ENCODE measurements at places on chromosomes 11 and 22. TPM values are rescaled to one million over a fixed set of nuclear protein-coding genes. Genes with fewer than 3 reads are reported as not detected.

GRCh38 chr11:66476173-66476840 lies 3.9 kb upstream of the DPP3 start:
- H3K4me1 ChIP-seq = peaks cover 15% of the 10 kb centered on the region
- H3K36me3 ChIP-seq = no peaks in the 10 kb centered on the region
- no peak for DNase-seq
- H3K27me3 ChIP-seq = no peaks in the 10 kb centered on the region
- no peak overlapping the region for H3K4me3 ChIP-seq

GRCh38 chr11:120399307-120399706 lies 63.1 kb downstream of the ARHGEF12 start:
- H3K36me3 ChIP-seq = no peaks in the 10 kb centered on the region
- H3K4me1 ChIP-seq = no peaks in the 10 kb centered on the region
- H3K4me3 ChIP-seq = no peak overlapping the region
- H3K27me3 ChIP-seq = peaks cover 35% of the 10 kb centered on the region
- no peak for DNase-seq

Gene ST14
- total RNA-seq = 0.51 TPM

Gene BAIAP2L2
- total RNA-seq = 1.6 TPM

Gene TYR
- not detected for total RNA-seq

Gene SHISAL1
- total RNA-seq = not detected

GRCh38 chr11:36447947-36448346 lies 62.1 kb downstream of the TRAF6 start:
- no peak overlapping the region for H3K27ac ChIP-seq
- H3K4me1 ChIP-seq = peaks cover 23% of the 10 kb centered on the region
- H3K27me3 ChIP-seq = peaks cover 10% of the 10 kb centered on the region
- no peak for DNase-seq
- H3K4me3 ChIP-seq = no peak overlapping the region

DNA sequence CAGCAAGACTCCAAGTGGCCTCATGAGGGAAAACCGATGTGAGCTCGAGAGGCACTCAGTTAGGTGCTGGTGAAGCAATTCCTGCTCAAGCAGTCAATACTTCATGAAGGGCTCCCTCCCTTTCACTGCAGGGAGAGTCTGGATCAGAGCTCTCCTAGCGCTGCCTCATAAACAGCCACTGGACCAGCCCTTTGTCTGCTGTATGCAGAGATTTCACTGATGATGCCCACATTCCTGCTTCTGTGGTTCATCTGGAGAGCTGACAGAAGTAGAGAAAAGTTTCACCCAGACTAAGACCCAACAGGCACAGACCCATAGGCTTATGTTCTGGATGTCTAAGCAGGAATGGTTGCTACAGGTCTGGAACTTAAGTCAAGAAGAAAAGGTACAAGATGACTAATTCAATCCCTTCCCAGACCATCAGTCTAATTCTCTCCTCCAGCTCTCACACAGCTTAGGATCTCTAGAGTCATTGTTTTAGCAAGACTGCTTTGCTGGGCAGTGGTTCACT lies 4.0 kb downstream of the UCP2 start:
- no peak for DNase-seq
- no peaks in the 10 kb centered on the region for H3K27me3 ChIP-seq
- H3K4me1 ChIP-seq = peaks cover 48% of the 10 kb centered on the region

Gene SHISA8
- not detected for total RNA-seq

GRCh38 chr11:33553486-33553885 lies 147.1 kb downstream of the C11orf91 start:
- no peak overlapping the region for H3K4me3 ChIP-seq
- peaks cover 1% of the 10 kb centered on the region for H3K4me1 ChIP-seq
- no peak for DNase-seq
- H3K27me3 ChIP-seq = peaks cover 13% of the 10 kb centered on the region
- no peaks in the 10 kb centered on the region for H3K36me3 ChIP-seq

Gene P2RY6
- not detected for total RNA-seq

DNA sequence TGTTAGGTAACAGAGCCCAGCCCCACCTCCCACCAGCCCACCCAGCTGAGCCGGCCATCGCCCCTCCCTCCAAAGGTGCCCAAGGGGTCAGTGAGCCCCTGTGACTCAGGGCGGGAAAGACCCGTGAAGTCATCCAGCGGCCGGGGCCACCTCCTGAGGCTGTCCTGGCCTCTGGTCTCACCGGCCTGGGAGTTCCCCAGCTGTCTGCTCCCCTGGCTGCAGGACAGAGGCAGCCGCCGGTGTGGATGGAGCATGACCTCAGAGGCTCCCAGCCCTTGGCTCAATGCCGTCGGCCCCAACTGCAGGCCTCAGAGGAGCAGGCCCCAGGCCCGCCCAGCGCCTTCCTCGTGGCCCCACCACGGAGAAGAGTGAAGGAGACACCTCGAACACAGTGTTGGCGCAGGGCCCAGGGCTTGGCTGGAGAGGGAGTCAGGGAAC lies 28.7 kb downstream of the RPL3 start:
- H3K4me1 ChIP-seq = peaks cover 3% of the 10 kb centered on the region
- no peaks in the 10 kb centered on the region for H3K36me3 ChIP-seq
- no peak overlapping the region for H3K27ac ChIP-seq
- H3K27me3 ChIP-seq = peaks cover 9% of the 10 kb centered on the region

- no peaks in the 10 kb centered on the region for H3K36me3 ChIP-seq
- no peaks in the 10 kb centered on the region for H3K27me3 ChIP-seq
- no peak for DNase-seq
- no peak overlapping the region for H3K27ac ChIP-seq
- no peak overlapping the region for H3K4me3 ChIP-seq
These were observed 156.4 kb downstream of the TTC17 start for GRCh38 chr11:43515090-43515489.

Gene DLG2
- 2.6 TPM for total RNA-seq

GRCh38 chr22:28419919-28420318 lies 259.7 kb downstream of the TTC28 start:
- no peak overlapping the region for H3K4me3 ChIP-seq
- no peak for DNase-seq
- no peak overlapping the region for H3K27ac ChIP-seq
- H3K27me3 ChIP-seq = peaks cover 8% of the 10 kb centered on the region
- no peaks in the 10 kb centered on the region for H3K4me1 ChIP-seq

GRCh38 chr22:25090225-25090890 lies 109.3 kb upstream of the CRYBB3 start:
- H3K4me1 ChIP-seq = peaks cover 13% of the 10 kb centered on the region
- H3K4me3 ChIP-seq = no peak overlapping the region
- H3K27ac ChIP-seq = no peak overlapping the region
- no peaks in the 10 kb centered on the region for H3K27me3 ChIP-seq

- no peaks in the 10 kb centered on the region for H3K27me3 ChIP-seq
- H3K36me3 ChIP-seq = no peaks in the 10 kb centered on the region
- no peak overlapping the region for H3K27ac ChIP-seq
- DNase-seq = no peak
- H3K4me3 ChIP-seq = no peak overlapping the region
- H3K4me1 ChIP-seq = no peaks in the 10 kb centered on the region
These were observed 1295.0 kb downstream of the JRKL start for GRCh38 chr11:97684486-97685439.

Gene C11orf52
- not detected for total RNA-seq

DNA sequence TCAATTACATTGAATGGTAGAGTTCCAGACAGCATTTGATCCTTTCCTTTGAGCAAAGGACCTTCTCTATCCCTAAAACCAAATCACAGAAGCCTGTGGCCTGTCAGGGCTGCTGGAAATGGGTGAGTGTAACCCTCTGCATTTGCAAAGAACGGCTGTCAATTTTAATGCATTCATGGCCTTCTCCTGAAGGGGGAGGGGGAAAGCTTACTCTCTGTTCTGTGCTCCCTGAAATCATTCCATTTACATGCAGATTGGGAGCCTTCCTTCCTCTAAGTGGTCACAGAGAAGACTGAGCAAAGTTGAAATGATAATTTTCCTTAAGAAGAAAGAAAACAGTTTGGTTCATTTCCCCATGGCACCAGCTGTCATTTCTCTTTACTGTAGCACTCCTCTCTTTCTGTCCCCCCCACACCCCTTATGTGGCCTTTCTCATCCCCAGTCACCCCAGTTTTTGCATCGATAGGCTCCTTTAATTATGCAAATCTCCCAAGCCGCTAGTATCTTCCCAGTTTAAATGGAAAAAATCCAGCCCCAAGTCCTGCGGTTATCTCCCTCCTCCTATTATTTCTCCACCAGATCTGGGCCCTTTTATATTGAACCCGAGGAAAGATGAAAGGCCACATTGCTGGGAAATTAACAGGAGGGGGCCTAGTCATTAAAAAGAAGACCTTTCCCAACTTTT lies 109.4 kb upstream of the KIRREL3 start:
- H3K36me3 ChIP-seq = no peaks in the 10 kb centered on the region
- no peak overlapping the region for H3K4me3 ChIP-seq
- DNase-seq = no peak
- no peak overlapping the region for H3K27ac ChIP-seq
- H3K4me1 ChIP-seq = no peaks in the 10 kb centered on the region
- H3K27me3 ChIP-seq = no peaks in the 10 kb centered on the region

Gene ART1
- not detected for total RNA-seq

DNA sequence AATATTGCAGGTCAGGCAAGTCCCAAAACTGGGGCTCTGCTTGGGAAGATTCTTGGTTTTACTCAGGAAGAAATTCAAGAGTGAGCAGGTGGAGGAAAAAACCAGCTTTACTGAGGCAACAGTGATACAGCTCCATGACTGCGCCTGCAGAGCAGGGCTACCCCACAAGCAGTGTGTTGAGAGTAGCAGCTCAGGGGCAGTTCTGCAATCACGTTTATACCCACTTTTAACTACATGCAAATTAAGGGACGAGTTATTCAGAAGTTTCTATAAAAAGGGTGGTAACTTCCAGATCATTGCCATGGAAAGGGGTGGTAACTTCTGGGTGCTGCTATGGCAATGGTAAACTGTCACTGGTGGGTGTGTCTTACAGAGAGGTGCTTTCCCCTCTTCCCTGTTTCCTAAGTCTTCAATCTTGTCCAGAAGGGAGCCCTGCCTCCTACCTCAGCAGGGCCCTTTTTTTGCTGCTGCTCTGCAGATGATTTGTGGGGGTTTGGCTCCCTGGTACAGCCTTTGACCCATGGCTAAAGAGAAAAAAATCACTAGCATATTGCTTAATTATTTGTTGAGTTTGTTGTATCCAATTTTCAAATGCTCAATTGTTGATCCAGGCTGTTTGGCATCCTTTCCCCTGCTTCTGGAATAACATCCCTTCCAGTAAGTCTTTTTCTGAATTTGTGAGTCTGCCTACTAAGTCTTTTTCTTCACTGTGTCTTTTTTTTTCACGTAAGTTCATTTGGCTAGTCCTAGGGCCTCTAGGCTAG lies 30.0 kb upstream of the ME3 start:
- H3K4me3 ChIP-seq = no peak overlapping the region

Gene APOL5
- not detected for total RNA-seq

Gene CBL
- total RNA-seq = 45.1 TPM

GRCh38 chr11:19679952-19680828 lies 32.4 kb upstream of the NAV2 start:
- no peak overlapping the region for H3K27ac ChIP-seq
- H3K4me3 ChIP-seq = no peak overlapping the region
- H3K27me3 ChIP-seq = peaks cover 9% of the 10 kb centered on the region
- no peak for DNase-seq
- peaks cover under 1% of the 10 kb centered on the region for H3K4me1 ChIP-seq

GRCh38 chr11:8192896-8193209 lies 24.0 kb upstream of the RIC3 start:
- H3K4me1 ChIP-seq = no peaks in the 10 kb centered on the region
- H3K27me3 ChIP-seq = peaks cover 14% of the 10 kb centered on the region
- H3K36me3 ChIP-seq = no peaks in the 10 kb centered on the region
- H3K27ac ChIP-seq = no peak overlapping the region
- no peak for DNase-seq
- no peak overlapping the region for H3K4me3 ChIP-seq

- H3K27ac ChIP-seq = no peak within 1 kb of the TSS
- peaks cover 60% of the 10 kb centered on the region for H3K27me3 ChIP-seq
- peaks cover 8% of the 10 kb centered on the region for H3K4me1 ChIP-seq
- peak; percentile 73 for DNase-seq
- peak within 1 kb of the TSS; percentile 88 for H3K4me3 ChIP-seq
These were observed at the start of gene FZD4 for GRCh38 chr11:86955361-86956120. Gene FZD4, minus strand, starts transcription at chr11:86955395. Its CDS starts 310 bp downstream, at chr11:86955085.

Gene E2F8
- 26.9 TPM for total RNA-seq

DNA sequence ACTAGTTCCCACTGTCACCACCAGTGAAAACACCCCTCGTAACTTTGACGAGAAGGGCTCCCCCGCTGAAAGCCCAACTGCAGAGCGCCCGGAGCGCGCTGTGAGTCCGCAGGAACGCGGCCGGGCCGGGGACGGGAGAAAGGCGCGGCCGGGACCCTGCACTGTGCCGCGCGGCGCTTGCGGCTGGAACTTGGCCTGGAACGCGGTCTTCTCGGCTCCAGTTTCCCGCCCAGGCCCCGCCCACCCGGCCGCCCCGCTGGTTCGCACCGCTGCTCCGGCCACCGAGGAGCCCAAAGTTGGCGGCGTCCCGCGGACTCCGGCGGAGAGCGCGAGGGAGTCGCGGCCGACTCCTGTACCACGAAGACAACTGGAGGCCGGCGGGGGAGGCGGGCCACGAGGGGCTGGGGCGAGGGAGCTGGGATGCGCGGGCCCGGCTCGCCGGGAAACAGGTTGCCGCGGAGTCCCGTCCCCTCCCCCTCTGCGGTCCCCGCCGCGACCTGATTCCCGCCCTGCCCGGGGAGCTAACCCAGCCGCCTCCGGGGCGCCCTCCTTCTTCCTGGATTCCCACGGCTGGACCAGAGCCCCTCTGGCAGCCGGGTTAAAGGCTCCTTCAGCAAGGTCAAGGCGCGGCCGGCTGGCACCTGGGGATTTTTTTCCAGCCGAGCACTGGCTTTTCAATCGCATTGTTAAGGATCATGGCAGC lies 3.4 kb downstream of the TENM4 start:
- H3K27ac ChIP-seq = no peak overlapping the region
- H3K4me3 ChIP-seq = no peak overlapping the region
- peaks cover 60% of the 10 kb centered on the region for H3K27me3 ChIP-seq
- H3K4me1 ChIP-seq = peaks cover 11% of the 10 kb centered on the region
- DNase-seq = peak; percentile 33

- DNase-seq = no peak
- peaks cover 6% of the 10 kb centered on the region for H3K4me1 ChIP-seq
- H3K4me3 ChIP-seq = no peak overlapping the region
- no peaks in the 10 kb centered on the region for H3K36me3 ChIP-seq
These were observed 11.5 kb downstream of the NNMT start for GRCh38 chr11:114307524-114308203.

DNA sequence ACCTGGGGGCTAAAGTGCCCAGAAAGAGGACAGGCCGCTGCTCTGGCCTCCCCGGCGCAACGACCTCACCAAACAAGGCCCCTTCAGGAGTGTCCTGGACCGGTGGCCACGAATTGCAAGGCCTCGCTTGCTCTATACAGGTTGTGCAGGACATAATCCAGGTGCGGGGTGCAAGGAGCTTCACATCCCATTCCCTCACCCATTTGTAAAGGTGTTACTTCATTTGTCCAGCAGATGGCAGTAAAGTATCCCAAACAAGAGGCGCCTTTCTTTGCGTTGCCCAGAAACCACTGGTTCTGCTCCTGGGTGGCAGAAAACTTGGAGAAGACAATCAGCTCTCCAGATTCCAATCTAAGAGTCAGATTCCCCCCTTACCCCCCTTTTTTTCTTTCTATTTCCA lies 35.9 kb upstream of the PRDM11 start:
- no peaks in the 10 kb centered on the region for H3K4me1 ChIP-seq
- H3K4me3 ChIP-seq = no peak overlapping the region
- no peak overlapping the region for H3K27ac ChIP-seq
- H3K36me3 ChIP-seq = no peaks in the 10 kb centered on the region
